Stimulated activated CD4-positive, alpha-beta T cell treated with anti-CD3 and anti-CD28 coated beads, TNF-alpha, amount 100 ng/mL, for 1 hour (primary cell): ENCODE measurements at places on chromosomes 6 and 20.

DNA sequence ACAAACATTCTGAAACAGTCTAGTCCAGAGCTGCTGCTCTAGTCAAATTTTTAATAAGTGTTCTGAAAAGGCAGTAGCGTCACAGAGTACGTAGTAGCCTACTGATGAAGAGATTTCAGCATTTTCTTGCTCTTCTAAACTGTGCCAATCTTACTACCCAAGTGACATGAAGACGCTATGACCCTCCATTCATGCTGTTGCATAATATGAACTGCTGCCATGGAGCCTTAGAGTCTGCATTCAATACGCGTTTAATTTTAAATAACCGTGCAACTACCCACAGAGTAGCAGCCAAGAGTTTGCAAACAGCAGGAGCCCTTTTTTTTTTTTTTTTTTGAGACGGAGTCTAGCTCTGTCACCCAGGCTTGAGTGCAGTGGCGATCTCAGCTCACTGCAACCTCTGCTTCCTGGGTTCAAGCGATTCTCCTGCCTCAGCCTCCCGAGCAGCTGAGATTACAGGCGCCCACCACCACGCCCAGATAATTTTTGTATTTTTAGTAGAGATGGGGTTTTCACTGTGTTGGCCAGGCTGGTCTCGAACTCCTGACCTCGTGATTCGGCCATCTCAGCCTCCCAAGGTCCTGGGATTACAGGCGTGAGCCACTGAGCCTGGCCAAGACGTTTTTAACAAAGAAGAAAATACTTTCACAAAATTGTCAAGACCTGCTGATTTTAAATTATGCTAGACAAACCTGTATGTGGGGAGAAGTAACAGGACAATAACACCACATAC is 44.3 kb downstream of the EZR start:
- DNase-seq = no peak

DNA sequence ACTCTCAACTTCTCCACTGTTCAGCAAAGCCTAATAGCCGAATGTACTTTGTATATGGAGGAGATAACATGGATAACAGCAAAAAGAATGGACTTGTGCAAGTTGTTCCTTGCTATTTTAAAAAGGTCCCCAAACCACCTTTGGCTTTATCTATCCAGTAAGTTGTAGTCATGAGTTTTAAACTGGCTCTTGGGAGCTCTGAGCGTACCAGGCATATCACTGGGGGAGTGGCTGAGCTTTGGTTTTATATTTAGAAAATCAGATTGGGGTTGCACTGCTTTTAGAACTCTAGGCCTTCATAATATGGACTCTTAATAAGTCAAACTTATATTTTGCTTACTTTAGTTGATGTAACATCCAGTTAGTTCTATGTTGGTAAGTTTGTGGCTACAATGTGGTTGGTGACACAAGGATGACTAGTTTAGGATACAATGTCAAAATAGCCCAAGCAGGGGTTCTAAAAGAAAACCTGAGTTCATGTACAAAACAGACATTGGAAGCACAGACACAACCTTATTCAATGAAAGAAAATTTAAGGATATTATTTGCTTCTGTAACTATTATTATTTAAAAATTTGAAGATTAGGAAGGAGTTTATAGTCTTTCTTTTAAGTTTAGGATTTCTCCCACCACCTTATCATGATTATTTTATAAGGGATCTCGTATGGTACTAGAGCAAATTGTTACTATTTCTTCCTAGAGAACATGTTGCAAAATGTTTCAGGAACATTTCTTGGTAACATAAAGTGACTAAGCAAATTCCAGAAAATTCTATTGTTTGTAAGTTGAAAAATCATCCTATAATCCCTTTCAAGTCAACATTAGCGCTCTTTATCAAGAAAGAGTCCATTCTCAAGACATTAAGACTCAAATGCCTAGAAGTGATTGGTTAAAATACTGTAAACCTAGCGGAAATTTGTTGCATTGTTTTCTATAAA is 165.8 kb upstream of the SUPT3H start:
- DNase-seq = no peak

DNA sequence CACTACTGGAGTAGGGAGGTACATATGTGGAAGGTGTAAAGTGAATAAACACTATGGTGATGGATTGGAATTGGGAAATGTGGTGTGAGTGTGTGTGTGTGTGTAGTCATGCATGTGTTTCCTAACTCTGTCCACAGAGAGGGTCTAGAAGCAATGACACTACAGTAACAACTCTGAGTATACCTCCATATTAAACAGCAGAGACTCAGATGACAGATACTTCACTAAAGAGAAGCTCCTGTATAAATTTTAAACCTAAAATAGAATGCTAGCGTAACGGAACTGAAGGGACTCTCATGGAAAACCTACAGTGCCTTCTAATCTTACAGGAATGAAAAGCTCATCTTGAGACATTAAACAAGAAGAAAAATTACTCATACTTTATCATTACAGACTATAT is 150.5 kb downstream of the SLC16A10 start:
- DNase-seq = no peak

DNA sequence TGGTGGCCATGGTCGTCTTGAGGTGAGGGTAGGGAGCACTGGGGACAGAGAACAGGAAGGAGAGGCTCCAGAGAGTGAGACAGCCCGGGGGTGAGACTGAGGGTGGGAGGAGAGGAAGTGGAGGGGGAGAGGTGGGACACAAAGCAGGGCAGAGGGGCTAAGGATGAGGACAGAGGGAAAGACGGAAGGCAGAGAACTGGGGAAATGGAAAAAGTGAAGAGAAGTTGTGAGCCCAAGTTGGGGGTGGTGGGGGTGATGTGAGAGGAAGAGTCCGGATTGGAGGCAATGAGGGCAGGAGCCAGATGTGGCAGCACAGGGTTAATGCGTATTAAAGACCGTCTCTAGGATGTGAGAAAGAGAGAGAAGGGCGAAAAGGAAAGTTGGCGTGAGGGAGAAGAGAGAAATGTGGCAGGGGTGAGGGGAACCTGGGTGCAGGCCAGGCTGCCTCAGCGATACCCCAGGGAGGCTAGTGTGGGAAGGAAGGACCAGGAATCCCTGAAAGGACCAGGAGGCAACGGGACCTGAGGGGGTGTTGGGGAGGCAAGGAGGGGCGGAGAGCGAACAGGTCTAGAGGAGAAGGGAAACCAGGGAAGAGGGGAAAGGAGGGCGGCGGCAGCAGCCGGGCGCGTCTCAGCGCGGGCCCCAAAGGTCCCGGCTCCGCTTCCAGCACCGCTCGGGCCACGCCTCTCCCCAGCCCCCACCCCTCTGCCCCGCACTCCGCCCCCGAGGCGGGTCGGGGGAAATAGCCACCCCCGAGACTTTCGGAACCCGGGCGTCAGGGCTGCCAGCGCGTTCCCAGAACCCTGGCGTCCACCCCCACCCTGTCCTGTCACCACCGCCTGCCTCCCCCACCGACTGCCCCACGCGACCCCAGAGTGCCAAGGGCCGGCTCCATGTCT is at the start of gene PPP1R18:
TSS of gene PPP1R18 (minus strand) at position 637 of the 899 bp plus-strand sequence. CDS start at position 10, 627 bp downstream.
- DNase-seq = peak; percentile 85

DNA sequence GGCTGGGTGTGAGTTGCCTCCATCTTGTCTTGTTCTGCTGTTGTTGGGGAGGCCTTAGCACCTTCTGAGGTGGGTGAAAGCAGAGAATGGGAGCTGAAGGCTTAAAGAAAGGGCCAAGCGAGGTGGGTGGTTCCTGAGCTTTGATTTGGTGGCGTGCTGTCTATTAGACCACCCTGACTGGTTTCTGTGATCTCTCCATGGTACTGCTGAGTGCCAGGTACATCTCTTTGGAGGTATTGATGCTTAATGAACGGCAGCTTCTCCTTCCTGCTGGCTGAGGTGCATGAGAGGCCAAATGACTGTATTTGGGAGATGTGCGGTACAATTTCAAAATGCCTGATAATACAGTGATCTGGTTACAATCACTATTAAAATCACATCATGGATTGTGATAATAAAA is 15.4 kb downstream of the RIN2 start:
- DNase-seq = no peak

- no peak for DNase-seq
Measured at GRCh38 chr6:101439790-101440189, 46.3 kb downstream of the GRIK2 start.

DNA sequence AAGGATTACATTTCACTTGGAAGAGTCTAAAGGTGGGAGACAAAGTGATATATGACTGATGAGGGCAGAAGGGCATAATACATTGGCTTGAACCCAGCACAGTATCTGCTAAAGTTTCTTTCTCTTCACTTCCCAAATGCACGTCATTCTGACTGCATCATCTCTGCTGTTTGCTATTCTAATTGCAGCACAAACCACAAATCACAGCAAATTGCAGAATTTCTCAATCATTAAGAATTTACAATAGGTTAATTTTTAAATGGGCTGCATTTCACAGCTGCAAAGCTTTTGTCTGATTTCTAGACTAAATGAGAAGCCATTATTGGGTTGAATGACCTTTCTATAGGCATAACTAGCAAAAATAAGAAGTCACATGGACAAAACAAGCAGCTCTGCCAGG is 337.0 kb downstream of the RNGTT start:
- no peak for DNase-seq

GRCh38 chr6:35047265-35048011 is 93.7 kb downstream of the TCP11 start:
- DNase-seq = no peak

- no peak for DNase-seq
Measured at GRCh38 chr6:90003069-90003795, 109.0 kb downstream of the GJA10 start.

- DNase-seq = no peak
Measured at GRCh38 chr6:116779573-116780164, 14.2 kb upstream of the FAM162B start.

DNA sequence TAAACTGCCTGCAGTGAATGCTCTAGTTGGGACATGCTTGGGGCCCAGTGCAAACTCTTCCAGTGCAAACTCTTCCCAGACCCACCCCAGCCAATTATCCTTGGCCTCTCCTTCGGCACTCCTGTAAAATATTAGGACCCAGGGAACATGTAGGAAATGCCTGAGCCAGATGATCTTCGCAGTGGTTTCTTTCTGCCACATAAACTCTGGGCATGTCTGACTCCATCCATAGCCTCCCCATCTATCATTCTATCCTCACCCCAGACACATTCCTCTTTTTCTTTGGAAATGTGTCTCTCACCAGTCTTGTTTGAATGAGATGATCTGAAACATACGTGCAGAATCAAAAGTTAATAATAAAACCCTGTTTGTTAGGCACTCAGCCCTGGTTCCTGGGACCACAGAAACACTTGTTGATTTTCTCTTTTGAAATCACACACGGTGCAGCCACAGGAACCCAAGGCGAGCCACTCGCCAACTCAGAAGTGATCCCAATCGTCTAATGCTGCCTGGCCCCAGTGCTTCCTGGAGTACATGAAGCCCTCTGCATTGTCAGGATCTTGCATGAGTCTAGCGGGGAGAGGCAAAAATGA is 108.9 kb upstream of the CST7 start:
- DNase-seq = no peak

DNA sequence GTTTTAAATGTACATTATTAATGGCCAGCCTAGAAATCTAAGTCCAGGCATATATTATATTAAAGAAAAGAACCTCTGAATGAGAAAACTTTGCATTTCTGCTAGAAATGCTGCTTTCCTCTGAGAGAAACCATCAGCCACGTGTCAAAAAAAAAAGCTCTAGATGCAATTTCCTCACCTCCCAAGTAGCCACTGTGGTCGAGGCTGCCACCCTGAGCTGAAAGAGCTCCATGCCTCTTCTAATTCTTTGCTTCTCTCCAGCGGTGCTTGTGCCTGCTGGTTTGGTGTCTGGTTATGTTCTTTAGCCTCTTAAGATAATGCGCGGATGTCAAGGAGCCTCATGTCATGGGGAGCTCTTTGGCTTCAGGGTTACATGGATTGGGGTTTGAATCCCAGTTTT is 316.0 kb downstream of the TFAP2C start:
- DNase-seq = no peak

- DNase-seq = no peak
Measured at GRCh38 chr6:70336996-70337742, 34.3 kb upstream of the COL9A1 start.

DNA sequence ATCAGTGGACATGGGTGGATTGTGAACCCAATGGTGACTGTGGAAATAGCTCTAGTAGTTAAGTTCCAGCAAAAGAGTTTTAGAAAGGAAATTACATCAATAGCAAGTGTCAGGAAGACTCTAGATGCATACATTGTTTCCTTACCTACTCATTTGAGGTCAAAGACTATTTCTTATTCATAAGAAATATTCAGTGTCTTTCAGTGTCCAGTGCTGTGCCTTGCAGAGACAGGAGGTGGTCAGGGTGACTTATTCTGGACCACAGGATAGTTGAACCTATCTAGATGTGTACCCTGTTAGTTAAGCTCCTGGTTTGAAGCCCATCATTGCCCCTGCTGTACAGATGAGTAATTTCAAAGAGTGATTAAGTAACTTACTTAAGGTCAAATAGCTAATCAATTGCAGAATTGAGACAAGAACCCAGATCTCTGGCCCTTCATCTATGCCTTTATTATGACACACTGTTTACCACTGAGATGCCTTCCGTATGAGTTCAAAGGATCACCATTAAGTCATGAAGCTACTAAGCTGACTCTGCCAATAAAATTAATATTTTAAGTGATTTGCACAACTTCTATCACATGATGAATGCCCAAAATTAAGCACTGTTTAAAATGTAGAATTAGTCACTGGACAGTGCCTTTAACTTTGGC is 136.1 kb downstream of the PDSS2 start:
- DNase-seq = no peak

GRCh38 chr20:49982346-49983122 is at the start of gene SNAI1:
SNAI1 (plus strand) TSS chr20:49982980; CDS start chr20:49983060, 80 bp downstream.
- peak; percentile 53 for DNase-seq

DNA sequence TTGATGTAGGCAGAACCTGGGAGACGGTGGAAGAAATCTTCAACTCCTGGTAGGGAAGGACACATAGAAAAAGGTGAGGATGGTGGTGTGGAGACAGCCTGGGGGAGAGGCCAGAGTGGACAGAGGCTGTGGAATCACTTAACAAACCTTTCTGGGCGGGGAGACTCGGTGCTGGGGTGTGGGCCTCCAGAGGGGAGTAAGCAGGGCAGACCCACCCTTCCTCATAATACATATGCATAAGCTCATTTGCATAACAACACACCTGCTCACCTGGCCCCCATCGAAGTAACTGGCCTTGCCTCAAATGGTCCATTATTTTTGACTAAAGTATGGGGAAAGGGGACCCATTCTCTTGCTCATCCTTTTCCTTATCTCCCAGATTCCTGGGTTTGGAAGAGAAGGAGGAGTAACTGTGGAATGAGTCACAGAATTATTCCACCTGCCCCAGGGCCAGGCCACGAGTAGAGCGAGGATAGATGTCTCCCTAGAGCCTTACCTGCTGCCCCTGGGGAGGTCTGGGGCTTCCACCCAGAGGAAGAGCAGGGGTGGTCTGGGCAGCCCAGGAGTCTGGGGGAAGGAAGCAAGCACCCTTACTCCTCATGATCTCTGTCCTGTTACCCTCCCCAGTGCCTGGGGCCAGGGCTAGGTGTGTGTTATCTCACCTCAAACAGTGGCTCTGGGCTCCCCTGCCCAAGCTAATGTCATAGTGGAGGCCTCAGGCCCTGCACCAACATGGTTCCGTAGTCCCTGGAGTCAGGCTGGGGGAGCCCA is 10.7 kb upstream of the VEGFA start:
- DNase-seq = no peak

- no peak for DNase-seq
Measured at GRCh38 chr6:7270320-7271204, 42.4 kb downstream of the SSR1 start.

- no peak for DNase-seq
Measured at GRCh38 chr6:151186306-151186705, 53.5 kb upstream of the AKAP12 start.

- no peak for DNase-seq
Measured at GRCh38 chr20:16360668-16361067, 212.6 kb downstream of the KIF16B start.

GRCh38 chr6:114159727-114160126 is 183.1 kb downstream of the HS3ST5 start:
- DNase-seq = no peak
